ENCODE measurements at places on chromosomes 7 and 10.

DNA sequence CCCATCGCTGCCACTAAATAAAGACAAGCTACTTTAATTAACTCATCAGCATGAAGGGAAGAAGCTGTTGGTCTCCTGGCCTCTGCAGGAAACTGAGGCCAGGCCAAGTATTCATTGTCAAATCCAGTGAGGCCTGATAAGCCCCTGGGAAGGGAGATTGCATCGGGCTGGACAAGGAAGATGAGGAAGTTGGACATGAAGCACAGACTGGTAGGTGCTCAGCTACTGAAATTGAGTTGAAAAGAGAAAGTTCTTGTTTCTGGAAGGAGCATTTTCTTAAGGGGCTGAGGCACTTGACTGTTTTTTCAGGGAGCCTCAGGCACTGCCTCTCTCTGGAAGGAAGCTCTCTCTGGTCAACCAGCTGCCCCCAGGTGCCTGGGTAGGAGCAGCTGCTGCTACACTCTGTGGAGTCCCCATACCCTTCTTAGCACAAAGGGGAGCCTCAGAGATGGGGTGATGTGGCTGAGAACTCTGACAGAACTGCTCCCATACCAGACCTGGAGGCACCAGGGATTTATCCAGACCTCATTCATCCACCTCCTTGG, 90.3 kb upstream of the IKZF1 start:
- no peak for DNase-seq

DNA sequence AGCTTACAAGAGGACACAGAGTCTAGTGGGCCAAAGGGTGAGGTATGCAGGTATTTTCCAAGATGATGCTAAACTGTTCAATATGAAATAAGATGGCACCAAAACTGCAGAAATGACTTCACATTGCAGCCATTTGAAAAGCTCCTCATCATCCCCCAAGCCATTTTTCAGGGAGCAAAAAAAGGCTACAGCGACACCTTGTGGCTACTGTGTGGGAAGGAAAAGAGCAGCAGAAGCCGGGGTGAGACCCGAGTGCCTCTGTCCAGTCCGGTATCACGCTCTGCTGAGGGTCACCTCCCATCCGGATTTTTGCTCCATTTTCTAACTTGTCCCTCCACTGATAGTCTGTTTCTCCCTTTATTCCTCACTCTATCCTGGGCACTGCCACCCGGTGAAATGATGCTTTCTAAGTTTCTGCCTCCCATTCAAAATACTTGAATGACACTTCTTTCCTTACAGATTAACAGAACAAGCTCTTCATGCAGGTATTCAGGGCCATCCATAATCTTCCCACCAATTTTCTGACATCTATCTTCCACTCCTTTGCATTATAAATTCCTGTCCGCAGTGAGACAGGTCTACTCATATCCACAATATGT, 220.2 kb downstream of the DGKI start:
- DNase-seq: peak; percentile 48

DNA sequence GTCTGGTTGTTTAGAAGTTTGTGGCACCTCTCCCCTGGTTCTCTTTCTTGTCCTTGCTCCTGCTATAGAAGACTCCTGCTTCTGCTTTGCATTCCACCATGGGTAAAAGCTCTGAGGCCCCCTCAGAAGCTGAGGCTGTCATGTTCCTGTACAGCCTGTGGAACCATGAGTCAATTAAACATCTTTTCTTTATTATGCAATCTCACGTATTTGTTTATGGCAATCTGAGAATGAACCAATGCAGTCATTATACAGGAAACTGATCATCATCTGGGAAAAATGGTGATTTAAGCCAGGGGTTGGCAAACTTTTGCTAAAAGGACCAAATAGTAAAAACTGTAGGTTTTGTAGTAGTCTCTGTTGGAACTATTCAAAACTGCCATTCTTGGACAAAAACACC, 175.4 kb downstream of the CSTF2T start:
- no peak for DNase-seq

- no peak for DNase-seq
These were observed 31.2 kb downstream of the TBXAS1 start for GRCh38 chr7:139860090-139860775.

DNA sequence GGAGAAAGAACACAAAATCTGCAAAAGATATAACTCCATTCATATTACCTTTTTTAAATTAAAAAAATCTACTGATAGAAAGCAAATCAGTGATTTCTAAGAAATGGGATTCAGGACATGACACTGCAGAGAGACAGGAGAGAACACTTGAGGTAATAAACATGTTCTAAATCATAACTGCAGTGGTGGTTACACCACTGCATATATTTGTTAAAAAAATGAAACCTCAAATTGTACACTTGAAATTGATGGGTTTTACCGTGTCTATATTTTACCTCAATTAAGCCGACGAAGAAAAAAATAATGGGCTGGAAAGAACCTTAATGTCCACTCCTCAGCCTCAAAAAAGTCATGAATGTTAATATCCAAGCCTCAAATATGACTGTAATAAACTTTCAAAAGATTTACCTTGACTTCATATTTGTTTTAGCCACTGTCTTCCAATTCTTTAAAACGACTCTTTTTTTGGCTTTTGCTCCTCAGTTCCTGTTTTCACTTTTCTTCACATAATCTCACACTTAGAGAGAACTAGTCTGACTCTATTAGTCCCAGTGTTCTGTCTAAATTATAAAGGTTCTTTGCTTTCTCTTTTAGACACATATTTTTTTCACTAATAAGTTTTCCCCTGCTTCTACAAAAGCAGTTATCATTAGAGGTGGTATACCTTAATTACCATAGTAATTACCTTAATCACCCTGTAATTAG, 502.4 kb downstream of the GRM8 start:
- no peak for DNase-seq

DNA sequence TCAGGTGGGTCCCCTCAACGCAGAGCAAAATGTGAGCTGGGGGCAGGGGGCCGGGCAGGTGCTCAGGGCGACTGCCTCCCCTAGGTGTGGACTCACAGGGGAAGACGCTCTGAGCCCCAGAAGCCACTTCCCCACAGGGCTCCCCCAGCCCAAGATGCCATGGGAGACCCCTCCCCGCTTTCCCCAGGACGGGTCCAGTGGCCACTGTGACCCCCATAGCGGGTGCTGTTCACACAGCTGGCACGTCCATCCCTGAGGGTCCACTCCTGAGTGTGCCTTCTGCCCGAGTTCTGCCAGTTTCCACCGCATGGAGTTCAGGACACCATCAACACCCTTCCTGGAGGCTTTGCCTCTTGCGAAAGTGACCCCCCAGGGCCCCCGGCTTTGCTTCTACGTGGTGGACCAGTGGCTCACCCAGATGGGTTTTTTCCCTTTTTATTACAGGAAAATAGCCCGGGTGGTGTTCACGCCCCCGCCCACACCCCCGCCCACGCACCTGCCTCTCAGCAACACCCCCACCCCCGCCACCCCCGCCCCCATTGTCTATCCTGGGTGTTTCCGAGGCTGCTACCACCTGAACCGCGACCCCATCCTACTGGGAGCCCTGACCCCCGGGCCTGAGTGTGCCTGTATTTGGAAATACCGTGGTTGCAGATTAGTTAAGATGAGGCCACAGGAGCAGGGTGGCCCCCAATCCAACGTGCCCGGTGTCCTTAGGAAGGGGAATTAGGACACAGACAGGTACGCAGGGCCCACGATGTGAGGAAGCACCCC, 32.0 kb downstream of the ADAP1 start:
- DNase-seq: no peak

GRCh38 chr7:29486191-29486700, 77.4 kb upstream of the PRR15 start:
- no peak for DNase-seq

DNA sequence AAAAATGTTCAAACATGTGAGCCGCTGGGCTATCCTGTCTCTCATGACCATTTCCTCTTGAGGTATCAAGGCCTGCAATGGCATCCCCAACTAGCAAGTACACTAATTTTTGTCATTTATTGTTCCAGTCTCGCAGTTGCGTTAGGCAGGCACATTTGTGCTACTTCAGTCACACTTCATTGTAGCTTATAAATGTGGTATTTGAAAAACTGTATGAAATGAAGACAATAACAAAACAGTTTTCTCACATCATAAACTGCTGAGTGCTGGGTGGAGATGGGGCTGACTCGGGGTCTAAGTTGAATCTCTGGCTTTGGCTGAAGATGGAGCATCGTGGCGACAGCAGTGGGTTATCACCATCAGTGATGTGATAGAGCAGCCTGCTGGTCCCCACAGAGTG, 92.7 kb downstream of the FAM13C start:
- DNase-seq: no peak

GRCh38 chr7:6917258-6917657, 91.2 kb upstream of the CCZ1B start:
- no peak for DNase-seq

- DNase-seq: no peak
These were observed 837.8 kb upstream of the COBL start for GRCh38 chr7:52154382-52154781.

DNA sequence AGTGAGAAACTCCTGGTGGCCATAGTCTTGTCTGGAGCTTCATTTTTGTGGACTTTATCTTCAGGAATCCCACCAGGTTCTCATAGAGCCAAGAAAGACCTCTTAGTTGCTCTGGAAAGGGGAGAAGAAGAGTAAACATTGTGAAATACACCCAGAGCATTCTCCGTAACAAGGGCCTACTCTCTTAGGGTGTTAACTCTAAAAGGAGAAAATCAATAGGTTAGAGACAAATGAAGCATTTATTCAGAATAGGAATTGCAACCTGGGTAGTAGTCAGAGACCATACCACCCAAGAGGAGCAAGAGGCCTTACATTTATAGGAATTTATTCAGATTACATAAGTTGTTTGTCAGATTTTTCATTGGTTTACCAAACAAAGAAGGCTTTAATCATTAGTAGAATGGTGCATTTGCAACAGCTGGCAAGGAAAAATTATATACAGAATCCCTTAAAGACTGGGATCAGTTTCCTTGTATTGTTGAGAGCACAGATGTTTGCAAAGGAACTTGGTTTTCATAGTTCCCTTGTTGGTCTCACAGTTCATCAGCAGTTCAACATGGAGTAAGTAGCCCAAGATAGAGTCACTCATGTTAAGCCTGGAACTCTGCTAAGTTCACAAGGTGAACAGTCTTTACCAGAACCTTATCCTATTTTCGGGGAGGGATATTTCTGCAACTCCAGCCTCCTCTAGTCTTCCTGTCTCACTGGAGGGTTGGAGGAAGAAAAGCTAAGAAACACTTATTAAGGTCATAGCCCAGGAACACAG, 53.2 kb upstream of the TMEM140 start:
- no peak for DNase-seq

DNA sequence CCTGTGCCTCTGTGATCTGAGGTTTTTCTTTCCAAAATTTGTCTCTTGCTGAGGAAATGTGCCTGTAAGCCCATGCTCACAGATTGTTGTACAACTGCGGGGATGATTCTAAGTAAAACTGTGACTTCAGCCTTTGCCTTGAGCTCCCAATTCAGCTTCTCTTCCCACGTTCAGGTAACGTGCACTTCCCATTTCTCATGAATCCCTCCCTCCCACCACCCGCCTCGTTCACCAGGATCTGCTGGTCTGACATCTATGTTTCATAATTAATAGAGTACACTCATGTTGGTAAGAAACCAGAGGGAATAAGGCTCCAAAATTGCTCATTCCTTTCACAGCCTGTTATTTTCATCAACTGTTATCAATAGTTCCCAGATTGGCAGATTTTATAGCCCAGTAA, 332.6 kb upstream of the TPK1 start:
- DNase-seq: no peak

GRCh38 chr10:21099291-21100062, 202.4 kb upstream of the NEBL start:
- DNase-seq: no peak

- no peak for DNase-seq
These were observed 576 bp upstream of the CSGALNACT2 start for GRCh38 chr10:43137717-43138020.

- DNase-seq: no peak
These were observed 111.7 kb downstream of the PDGFA start for GRCh38 chr7:407721-408539.

DNA sequence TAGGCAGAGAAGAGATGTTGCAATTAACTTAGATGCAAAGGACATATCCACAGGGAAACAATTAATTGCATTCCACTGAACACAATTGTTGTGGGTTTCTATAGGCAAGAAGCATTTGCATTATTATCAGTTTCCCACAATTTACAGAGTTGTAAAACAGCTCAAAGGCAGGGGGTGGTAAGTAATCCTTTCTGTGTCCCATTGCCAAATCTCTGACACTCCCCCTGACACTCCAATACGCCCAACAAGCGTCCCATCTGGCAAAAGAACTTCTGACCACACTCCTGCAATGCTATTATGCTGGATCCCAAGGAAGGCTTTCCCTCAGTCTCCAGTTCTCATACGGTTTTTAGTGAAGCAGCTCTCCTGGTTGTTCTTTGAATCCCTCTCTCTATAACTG, 179.8 kb downstream of the CXCL12 start:
- no peak for DNase-seq

DNA sequence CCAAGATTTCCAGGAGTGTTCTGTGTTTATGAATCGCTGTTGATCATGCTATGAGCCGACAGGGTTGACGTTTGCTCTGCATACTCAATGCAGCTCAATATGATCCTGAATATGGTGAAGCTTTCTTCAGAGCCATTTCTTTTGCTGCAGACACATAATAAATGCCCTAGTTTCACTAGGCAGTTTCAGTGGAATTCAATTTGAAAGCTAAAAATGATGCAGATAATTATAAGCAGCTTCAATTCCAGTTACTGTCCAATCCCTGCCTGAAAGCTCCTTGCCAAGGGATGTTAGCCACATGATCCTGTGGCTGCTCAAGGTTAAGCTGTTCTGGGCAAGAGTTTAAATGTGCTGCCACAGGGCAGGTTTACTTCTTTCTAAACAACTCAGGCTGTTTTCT, 805.6 kb downstream of the NRG3 start:
- DNase-seq: no peak

DNA sequence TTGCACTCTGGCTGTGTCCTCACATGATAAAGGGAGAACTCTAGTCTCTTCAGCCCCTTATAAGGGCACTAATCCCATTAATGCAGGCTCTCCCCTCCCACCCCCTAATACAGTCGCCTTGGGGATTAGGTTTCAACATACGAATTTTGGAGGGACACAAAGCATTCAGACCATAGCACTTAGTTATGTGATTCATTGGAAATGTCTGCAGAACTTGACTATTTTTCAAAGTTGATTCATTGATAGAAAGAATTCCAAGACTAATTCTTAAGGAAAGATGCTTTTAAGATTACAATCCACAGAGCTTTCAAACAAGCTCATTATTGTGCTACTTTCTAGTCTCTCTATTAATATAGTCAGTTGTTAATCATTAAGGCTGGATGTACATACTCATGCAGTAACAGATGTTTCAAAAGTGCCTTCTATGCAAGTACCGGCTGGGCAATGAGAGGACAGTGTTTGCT, 85.3 kb upstream of the RPA3 start:
- no peak for DNase-seq

DNA sequence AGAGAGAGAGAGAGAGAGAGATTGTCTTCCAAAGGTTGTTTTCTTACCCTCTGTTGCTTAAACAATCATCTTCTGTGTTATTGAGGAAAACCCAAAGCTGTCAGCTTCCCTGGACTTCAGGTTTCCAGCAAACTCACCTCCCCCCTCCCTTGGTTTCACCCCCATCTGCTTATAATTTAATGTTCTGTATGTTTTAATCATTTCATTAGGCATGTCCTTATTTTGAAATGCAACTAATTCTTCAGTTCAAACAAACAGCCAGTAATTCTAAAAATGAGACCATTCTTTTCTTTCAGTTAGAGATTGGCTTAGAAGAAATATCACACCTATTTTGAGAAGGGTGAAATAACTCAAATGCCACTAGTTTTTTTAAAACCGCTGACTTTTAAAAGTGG, 102.9 kb downstream of the FAM204A start:
- no peak for DNase-seq
